Lung (tissue), 17 donors: ENCODE measurements at places on chromosomes 16 and 17. TPM values are rescaled to one million over a fixed set of nuclear protein-coding genes. Genes with fewer than 3 reads are reported as not detected.

- no peak overlapping the region for H3K27ac ChIP-seq
- no peak for DNase-seq
- H3K27me3 ChIP-seq: no peaks in the 10 kb centered on the region
- no peaks in the 10 kb centered on the region for H3K36me3 ChIP-seq
- H3K4me1 ChIP-seq: no peaks in the 10 kb centered on the region
- no peak overlapping the region for H3K4me3 ChIP-seq
Measured at GRCh38 chr17:33494151-33494550, 201.1 kb upstream of the ASIC2 start.

- peaks cover 8% of the 10 kb centered on the region for H3K36me3 ChIP-seq
- no peak for DNase-seq
- no peaks in the 10 kb centered on the region for H3K27me3 ChIP-seq
Measured at GRCh38 chr16:24119807-24120206, 136.3 kb upstream of the CACNG3 start.

The GSE1 gene
- polyA plus RNA-seq: 21.3 TPM

The TP53TG3D gene
- polyA plus RNA-seq: 0.28 TPM

The OTOA gene
- polyA plus RNA-seq: 1.3 TPM
